ENCODE measurements at places on chromosomes 2 and 18.

DNA sequence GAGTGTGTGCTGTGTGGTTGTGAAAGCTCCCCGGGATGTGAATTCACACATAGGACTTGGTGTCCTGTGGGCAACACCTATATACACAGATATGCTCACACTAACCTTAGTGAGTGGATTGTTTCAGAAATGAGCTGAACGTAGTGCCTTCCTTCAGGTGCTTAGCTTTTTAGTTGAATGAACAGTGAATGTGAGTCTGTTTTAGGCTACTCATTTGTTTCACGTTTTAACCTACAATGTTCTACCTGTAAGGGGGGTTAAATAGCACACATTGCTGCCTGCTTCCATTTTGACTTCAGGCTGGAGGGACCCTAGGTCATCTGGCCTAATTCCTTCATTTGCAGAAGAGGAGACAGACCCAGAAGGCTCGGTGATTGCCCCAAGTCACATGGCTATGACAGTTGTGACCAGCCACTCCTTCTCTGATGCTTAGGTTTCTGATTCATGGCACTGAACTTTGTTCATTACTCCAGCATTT is 1.0 kb downstream of the PLEK start:
- no peak for DNase-seq

- DNase-seq = no peak
Observed at GRCh38 chr2:67516899-67517530, 119.9 kb downstream of the ETAA1 start.

GRCh38 chr2:143354050-143354750 is 225.0 kb downstream of the ARHGAP15 start:
- no peak for DNase-seq

DNA sequence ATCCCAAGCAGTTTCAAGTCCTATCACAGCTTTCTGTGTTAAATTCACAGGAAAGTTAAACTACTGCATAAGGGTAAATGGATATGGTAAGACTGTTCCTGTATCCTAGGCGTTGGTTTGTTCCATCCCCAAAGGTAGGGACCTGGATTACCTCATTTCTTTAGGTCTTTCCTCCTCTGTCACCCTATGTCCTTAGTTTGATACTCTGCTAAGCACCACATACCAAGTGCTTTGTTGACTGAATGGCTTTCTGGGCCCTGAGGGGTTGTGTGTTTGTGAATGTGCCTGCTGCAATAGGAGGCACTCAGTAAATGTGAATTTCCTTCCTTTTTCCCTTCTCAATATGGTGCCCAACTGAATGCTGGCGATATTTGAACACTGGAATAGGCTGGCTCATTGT is 7.8 kb downstream of the NOSTRIN start:
- DNase-seq = no peak

DNA sequence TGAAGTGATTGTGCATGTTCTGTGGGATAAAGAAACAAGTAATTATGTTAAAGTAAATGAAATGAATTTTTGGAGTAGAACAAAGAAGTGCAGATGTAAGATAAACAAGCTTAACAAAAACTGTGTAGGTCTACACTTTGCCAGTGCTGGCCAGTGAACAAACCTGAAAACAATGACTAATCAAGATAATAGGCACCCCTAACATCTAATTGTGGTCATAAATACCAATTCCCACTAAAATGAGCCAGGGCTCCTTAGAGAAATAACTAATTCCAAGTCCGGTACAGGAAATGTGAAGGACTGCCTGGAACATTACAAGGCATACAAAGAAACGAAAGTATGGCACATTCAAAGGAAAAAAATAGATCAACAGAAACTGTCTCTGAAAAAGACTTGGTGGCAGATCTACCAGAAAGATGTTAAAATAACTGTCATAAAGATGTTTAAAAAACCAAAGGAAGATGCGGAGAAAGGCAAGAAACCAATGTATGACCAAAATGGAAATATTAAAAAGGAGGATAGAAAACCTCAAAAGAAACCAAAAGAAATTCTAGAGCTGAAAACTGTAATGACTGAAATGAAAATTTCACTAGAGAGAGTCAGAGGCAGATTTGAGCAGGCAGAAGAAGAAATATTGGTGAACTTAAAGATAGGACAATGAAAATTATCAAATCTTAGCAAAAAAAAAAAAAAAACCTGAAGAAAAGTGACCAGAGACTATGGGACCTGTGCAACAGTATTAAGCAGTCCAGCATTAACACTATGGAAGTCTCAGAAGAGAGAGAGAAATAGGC is 94.7 kb upstream of the SLC66A3 start:
- no peak for DNase-seq

DNA sequence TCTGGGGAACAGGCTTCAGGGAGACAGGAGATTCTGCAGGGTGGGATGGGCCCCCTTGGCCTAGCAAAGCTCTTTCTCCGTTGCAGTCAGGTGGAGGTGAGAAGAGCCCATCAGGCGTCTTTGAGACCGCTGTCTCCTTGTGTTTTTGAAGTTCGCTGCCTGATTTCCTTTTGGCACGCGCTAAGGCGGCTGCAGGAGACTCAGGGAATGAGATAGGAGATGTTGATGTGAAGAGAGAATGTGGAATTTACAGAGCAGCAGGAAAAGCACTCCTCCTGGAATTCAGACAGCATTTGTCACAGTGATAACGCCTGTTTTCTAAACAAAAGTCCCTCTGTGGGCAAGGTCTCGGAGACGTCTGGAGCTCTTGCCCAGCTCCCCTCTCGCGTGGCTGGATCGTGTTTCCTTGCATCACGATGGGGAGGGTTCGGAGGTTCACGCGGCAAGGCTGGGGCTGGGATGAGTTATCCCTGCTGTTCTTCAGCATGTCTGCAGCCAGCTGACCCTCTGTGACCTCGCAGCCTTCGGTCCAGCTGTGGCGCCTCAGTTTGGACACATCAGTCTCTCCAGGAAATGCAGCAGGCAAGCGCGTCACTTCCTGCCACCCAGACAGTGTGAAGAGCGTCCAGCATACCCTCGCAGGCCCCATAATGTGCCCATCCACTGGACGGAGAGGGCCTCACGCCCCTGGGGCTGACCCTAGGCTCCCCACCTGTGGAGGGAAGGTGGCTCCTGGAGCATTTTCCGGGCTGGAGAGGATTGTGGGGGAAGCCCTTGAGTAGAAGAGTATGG is 30.2 kb downstream of the GLI2 start:
- DNase-seq = no peak

GRCh38 chr2:20650393-20650876 is 463 bp downstream of the HS1BP3 start:
- DNase-seq = no peak

DNA sequence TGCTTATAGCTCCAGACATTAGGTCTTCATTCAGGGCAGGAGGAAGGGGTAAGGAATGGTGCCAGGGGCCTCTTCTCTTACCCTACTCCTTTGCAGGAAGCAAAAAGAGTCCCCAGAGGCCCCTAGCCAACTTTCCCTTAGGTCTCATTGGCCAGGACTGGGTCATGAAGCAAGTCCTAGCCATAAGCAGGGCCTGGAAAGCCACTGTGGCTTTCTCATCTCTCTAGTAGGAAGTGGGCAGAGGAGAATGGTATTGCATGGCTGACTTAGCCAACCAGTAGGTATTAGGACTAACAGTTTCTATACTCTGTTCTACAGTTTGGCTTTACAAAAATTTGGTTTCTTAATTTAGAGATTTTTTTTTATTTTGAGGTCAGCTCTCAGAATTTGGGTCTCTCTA is 4.8 kb downstream of the FAM228A start:
- DNase-seq = no peak

DNA sequence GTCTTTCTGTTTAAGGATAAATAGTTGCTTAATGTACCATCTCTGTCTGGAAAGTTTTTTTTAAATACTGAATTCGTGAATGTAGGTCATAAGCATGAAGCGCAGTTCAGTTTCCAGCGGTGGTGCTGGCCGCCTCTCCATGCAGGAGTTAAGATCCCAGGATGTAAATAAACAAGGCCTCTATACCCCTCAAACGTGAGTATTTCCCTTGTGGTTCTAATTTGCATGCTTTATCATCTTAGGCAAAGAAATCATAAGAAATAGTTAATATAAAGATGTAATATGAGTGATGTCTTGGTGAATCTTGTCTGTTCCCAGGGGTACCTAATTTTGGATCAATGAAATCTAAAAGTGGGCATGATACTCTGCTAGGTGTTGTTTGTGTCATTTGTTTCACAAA is 1.5 kb downstream of the NDC80 start:
- DNase-seq = no peak
